Mesothelial cell of epicardium (in vitro differentiated cells): ENCODE measurements at places on chromosomes 12 and 14.

- H3K4me3 ChIP-seq = no peak overlapping the region
- no peaks in the 10 kb centered on the region for H3K36me3 ChIP-seq
- H3K27ac ChIP-seq = no peak overlapping the region
- DNase-seq = no peak
Measured at GRCh38 chr14:74502236-74503019, 8.9 kb downstream of the ISCA2 start.

- peaks cover 21% of the 10 kb centered on the region for H3K4me1 ChIP-seq
- H3K36me3 ChIP-seq = peaks cover 19% of the 10 kb centered on the region
- peak overlapping the region; percentile 85 for H3K4me3 ChIP-seq
- H3K27ac ChIP-seq = peak overlapping the region; percentile 34
- H3K27me3 ChIP-seq = no peaks in the 10 kb centered on the region
Measured at GRCh38 chr12:89710873-89711750, 2.5 kb upstream of the ATP2B1 start.

GRCh38 chr12:73815072-73815645 is 722.5 kb upstream of the ATXN7L3B start:
- DNase-seq = no peak
- H3K4me1 ChIP-seq = peaks cover 10% of the 10 kb centered on the region
- no peak overlapping the region for H3K4me3 ChIP-seq
- no peaks in the 10 kb centered on the region for H3K27me3 ChIP-seq
- no peaks in the 10 kb centered on the region for H3K36me3 ChIP-seq

DNA sequence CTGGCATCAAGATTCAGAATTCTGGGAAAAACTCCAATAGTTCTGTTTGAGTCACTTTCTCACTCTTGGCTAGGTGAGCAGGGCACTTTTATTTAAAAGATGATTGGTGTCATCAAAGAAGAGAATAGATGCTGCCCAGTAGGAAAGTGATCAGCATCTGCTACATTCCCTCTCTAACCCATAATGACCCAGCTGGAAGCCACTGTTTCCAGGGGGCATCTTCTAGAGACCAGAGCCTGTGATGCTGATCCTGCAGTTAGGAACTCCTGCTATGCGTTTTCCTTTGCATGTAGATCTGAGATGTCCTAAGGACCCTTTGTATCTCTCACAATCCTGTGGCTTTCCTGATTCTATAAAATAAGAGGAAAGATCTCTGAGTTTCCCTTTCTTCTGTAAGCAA is 79.9 kb upstream of the TMTC1 start:
- peaks cover 2% of the 10 kb centered on the region for H3K4me1 ChIP-seq
- H3K4me3 ChIP-seq = no peak overlapping the region
- no peak overlapping the region for H3K27ac ChIP-seq
- peaks cover 10% of the 10 kb centered on the region for H3K27me3 ChIP-seq

- no peak overlapping the region for H3K27ac ChIP-seq
- no peak overlapping the region for H3K4me3 ChIP-seq
- H3K4me1 ChIP-seq = peaks cover 10% of the 10 kb centered on the region
- DNase-seq = no peak
- no peaks in the 10 kb centered on the region for H3K36me3 ChIP-seq
Measured at GRCh38 chr12:68601767-68602166, 8.9 kb upstream of the RAP1B start.

DNA sequence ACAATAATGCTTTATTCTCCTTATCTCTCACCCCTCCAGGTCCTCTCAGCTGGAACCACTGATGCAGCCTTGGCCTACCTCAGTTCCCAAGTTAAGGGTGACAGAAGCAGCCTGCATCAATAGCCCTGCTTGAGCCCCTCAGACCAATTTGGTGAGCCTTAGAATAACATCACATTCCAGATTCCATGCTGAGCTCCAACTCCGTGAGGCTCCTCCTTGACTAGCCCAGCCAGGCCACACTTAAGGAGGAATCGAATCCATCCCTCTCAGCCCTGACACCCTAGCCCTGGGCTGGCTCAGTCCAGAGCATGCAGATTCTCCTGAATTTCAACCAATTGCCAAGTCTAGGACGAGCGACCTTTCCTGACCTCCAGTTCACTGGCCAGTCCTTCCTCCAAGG is 91.1 kb downstream of the ARMH4 start:
- DNase-seq = no peak
- H3K27me3 ChIP-seq = peaks cover 13% of the 10 kb centered on the region
- H3K4me3 ChIP-seq = no peak overlapping the region

GRCh38 chr12:1630133-1630826 is 1.2 kb downstream of the WNT5B start:
- H3K4me1 ChIP-seq = peaks cover 60% of the 10 kb centered on the region
- no peak for DNase-seq
- peak overlapping the region; percentile 73 for H3K4me3 ChIP-seq
- H3K27me3 ChIP-seq = peaks cover 13% of the 10 kb centered on the region
- H3K36me3 ChIP-seq = peaks cover 3% of the 10 kb centered on the region
- H3K27ac ChIP-seq = peak overlapping the region; percentile 84

- H3K4me1 ChIP-seq = no peaks in the 10 kb centered on the region
- no peak overlapping the region for H3K4me3 ChIP-seq
- H3K27me3 ChIP-seq = no peaks in the 10 kb centered on the region
- H3K27ac ChIP-seq = no peak overlapping the region
- DNase-seq = no peak
Measured at GRCh38 chr12:78820946-78821345, 43.6 kb upstream of the SYT1 start.

- no peaks in the 10 kb centered on the region for H3K36me3 ChIP-seq
- peak overlapping the region; percentile 85 for H3K27ac ChIP-seq
- H3K4me1 ChIP-seq = peaks cover 44% of the 10 kb centered on the region
Measured at GRCh38 chr12:128365651-128366231, 98.8 kb downstream of the TMEM132C start.

GRCh38 chr14:96239711-96240141 is 16.3 kb upstream of the BDKRB1 start:
- H3K36me3 ChIP-seq = peaks cover 25% of the 10 kb centered on the region
- H3K4me1 ChIP-seq = peaks cover 7% of the 10 kb centered on the region
- no peak overlapping the region for H3K4me3 ChIP-seq
- DNase-seq = no peak
- peak overlapping the region; percentile 30 for H3K27ac ChIP-seq
- H3K27me3 ChIP-seq = no peaks in the 10 kb centered on the region

DNA sequence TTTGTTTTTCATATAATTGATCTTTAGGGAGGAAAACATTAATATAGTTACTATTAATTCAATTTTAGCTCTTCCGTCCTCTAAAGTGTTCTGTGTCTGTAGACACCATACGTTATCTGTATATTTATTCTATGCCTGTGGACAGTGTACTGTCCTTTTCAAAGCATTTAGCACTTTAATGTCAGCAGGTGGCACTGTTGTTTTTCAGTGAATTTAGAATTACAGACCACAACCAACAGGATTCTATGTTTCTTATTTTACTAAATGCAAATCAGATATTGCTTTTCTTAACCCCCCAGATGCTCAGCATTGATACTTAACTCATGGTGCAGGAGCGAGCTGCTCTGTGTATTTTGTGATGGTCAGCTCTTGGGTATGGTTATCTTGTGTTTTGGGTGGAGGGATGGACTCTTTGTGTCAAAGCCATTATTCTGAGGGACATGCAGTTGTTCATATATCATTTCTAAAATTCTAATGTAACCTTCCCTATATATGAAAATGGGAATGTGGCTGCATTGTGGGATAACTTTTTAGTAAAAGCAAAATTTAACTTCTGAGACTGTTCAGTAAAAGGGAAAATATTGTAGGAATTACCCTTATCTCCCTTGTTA is 65.2 kb downstream of the PAPOLA start:
- peaks cover 20% of the 10 kb centered on the region for H3K36me3 ChIP-seq
- no peak overlapping the region for H3K27ac ChIP-seq
- no peaks in the 10 kb centered on the region for H3K27me3 ChIP-seq
- H3K4me1 ChIP-seq = peaks cover 16% of the 10 kb centered on the region

DNA sequence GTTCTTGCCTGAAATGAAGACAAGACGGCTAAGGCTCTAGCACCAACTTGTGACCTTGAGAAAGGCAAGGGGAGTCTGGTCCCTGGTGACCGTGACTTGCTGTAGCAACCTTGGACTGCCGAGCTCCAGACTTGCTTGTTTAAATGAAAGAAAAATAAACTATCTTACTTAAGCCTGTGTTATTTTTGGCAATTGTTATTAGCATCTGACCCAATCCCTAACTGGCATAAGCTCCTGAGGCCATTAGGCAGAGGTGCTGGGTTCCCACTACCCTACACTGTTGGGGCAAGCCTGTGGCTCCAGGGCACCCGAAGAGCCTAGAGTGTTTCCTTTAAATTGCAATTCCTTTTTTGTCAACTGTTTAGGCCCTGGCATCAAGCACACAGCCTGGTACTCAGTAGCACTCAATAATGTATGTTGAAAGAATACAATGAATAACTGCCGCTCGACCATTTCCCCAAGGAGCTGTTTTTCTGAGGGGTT is 106.9 kb upstream of the HIF1A start:
- peaks cover 13% of the 10 kb centered on the region for H3K4me1 ChIP-seq
- no peaks in the 10 kb centered on the region for H3K27me3 ChIP-seq
- no peak overlapping the region for H3K4me3 ChIP-seq

GRCh38 chr12:104108755-104109445 is 29.1 kb downstream of the NFYB start:
- peaks cover 6% of the 10 kb centered on the region for H3K4me1 ChIP-seq
- H3K27ac ChIP-seq = peak overlapping the region; percentile 41
- peak; percentile 86 for DNase-seq
- no peak overlapping the region for H3K4me3 ChIP-seq
- H3K27me3 ChIP-seq = no peaks in the 10 kb centered on the region

- no peak for DNase-seq
- peak overlapping the region; percentile 86 for H3K27ac ChIP-seq
- H3K4me3 ChIP-seq = no peak overlapping the region
- peaks cover 19% of the 10 kb centered on the region for H3K4me1 ChIP-seq
Measured at GRCh38 chr14:103696466-103697071, 18.7 kb downstream of the XRCC3 start.

GRCh38 chr12:103728323-103728722 is 112.7 kb downstream of the NT5DC3 start:
- H3K27ac ChIP-seq = no peak overlapping the region
- DNase-seq = no peak
- no peak overlapping the region for H3K4me3 ChIP-seq
- peaks cover 7% of the 10 kb centered on the region for H3K27me3 ChIP-seq

DNA sequence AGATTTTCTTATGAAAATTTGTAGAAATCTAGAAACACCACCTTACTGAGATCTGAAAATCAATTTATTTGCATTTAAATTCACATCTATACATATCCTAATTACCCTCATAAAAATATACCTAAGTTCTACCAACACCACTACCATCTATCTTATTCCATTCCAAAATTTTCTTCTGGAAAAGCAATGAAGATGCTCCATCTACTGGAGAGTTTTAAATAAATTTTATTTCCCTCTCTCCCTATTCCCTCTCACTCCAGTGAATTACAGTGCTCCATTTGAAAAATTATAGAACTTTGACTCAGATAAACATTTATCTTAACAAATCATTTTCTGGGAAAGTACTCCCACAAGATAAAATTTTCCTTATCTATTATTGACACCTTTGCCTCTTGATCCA is 2.3 kb upstream of the C14orf39 start:
- H3K27ac ChIP-seq = no peak overlapping the region
- no peak for DNase-seq
- H3K4me1 ChIP-seq = peaks cover 3% of the 10 kb centered on the region
- H3K27me3 ChIP-seq = peaks cover 38% of the 10 kb centered on the region
- no peaks in the 10 kb centered on the region for H3K36me3 ChIP-seq

- peak overlapping the region; percentile 35 for H3K27ac ChIP-seq
- H3K27me3 ChIP-seq = no peaks in the 10 kb centered on the region
- peaks cover 69% of the 10 kb centered on the region for H3K4me1 ChIP-seq
- H3K36me3 ChIP-seq = peaks cover 25% of the 10 kb centered on the region
- DNase-seq = no peak
Measured at GRCh38 chr12:19852100-19852855, 413.0 kb downstream of the AEBP2 start.

- H3K4me1 ChIP-seq = peaks cover 10% of the 10 kb centered on the region
- H3K36me3 ChIP-seq = no peaks in the 10 kb centered on the region
- H3K4me3 ChIP-seq = no peak overlapping the region
- H3K27ac ChIP-seq = no peak overlapping the region
- DNase-seq = no peak
Measured at GRCh38 chr14:38960946-38961531, 142.0 kb downstream of the SEC23A start.

DNA sequence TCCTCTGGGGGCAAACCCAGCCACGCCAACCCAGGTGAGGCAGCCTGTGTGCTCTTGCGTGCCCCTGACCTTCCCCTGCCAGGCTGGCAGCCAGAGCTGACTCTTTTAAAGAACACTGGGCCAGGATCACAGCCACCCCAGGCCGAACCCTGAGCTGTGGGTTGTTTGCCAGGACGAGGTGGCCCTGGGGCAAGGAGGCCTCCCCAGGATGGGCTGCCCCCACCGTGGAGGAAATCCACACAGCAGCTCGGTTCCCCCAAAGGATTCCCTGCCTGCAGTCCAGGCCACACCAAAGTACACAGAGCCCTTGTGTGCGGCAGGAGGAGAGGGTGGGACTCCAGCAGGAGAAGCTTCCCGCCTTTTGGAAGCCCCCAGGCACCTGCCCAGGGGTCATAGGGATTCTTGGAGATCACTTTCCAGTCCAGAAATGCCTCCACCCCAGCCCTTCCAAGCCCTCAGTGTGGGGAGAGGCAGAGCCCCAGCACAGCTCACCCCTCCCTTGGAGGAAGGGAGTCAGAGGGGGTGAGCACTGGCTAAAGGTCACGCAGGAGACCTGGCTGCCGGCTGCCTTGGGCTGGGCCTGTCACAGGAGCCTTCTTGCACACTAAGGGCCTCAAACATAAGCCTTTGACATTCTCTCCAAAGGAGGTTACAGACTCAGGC is 115.6 kb downstream of the CALM1 start:
- H3K36me3 ChIP-seq = no peaks in the 10 kb centered on the region
- DNase-seq = no peak
- H3K27me3 ChIP-seq = peaks cover 11% of the 10 kb centered on the region
- peak overlapping the region; percentile 91 for H3K27ac ChIP-seq
- no peak overlapping the region for H3K4me3 ChIP-seq

- peaks cover 90% of the 10 kb centered on the region for H3K27me3 ChIP-seq
- no peaks in the 10 kb centered on the region for H3K36me3 ChIP-seq
- H3K4me1 ChIP-seq = peaks cover 21% of the 10 kb centered on the region
- DNase-seq = peak; percentile 18
Measured at GRCh38 chr12:63150713-63151622, at the start of gene AVPR1A. AVPR1A (minus strand) TSS chr12:63151201; CDS start chr12:63150836, 365 bp downstream.

DNA sequence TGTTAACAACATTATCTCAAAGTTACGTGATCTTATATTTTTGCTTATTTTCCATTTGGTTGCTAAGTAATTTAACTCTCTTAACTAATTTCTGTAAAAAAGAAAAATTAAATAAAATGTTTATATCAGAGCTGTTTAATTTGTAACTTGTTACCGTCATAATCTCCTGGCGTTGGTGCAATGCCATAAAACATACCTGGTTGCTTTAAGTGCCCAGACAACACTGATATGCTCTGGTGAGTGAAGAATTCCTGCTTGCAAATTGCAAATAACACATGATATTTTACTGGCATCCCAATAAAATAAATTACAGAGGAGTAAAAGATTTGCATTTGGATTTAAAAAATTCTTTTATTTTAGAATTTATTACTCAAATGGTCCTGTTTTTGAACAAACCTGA is 640.1 kb upstream of the MIS18BP1 start:
- no peaks in the 10 kb centered on the region for H3K27me3 ChIP-seq
- H3K4me3 ChIP-seq = no peak overlapping the region
- no peak overlapping the region for H3K27ac ChIP-seq
- H3K4me1 ChIP-seq = peaks cover 15% of the 10 kb centered on the region

- peaks cover 44% of the 10 kb centered on the region for H3K4me1 ChIP-seq
- peak overlapping the region; percentile 100 for H3K27ac ChIP-seq
- peak; percentile 52 for DNase-seq
- peak overlapping the region; percentile 90 for H3K4me3 ChIP-seq
- H3K36me3 ChIP-seq = no peaks in the 10 kb centered on the region
Measured at GRCh38 chr14:100375266-100375962, 52.3 kb downstream of the SLC25A47 start.
